Stimulated activated CD4-positive, alpha-beta T cell treated with anti-CD3 and anti-CD28 coated beads, TNF-alpha, amount 100 ng/mL, for 4 hours (primary cell): ENCODE measurements at places on chromosomes 5 and 9.

- no peak for DNase-seq
These were observed 28.4 kb downstream of the TENT2 start for GRCh38 chr5:79640571-79641055.

DNA sequence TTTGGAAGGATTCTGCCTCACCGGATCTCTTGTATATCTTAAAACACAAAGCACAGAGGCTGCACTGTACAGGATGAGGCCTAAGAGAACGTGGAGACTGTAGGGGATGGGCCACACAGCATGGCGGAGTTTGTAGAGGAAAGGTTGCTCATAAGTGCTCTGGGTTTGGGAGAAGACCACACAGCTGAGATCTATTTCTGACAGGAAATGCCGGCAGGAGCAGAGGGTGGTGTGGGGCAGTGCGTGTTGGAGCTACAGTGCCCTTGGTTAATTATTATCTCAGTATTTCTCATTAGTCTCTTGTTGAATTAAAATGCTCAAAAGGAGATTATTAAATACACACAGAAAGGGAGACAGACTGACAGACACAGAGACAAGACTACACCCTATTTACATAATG, 9.6 kb downstream of the PALM2AKAP2 start:
- no peak for DNase-seq

GRCh38 chr9:26244661-26245451, 566.6 kb upstream of the TUSC1 start:
- DNase-seq = no peak

DNA sequence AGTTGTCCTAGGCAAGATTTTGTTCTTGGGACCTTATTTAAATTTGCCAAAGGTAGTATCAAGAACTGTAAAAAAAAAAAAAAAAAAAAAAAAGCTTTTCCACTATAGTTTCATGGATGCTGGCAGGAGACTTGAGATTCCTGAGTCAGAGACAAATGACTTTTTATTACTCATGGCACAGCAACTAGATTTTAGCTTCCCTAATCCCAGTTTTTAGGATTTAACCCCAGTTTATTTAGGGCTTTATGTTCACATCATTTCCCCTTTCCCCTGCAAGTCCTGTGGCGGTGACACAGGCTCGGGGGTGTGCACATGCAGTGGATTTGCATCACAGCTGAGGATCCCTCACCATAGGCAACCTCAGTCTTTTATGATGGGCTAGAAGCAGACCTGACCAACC, 144.9 kb downstream of the GOLPH3 start:
- DNase-seq = no peak

GRCh38 chr5:114319821-114320220, 42.0 kb upstream of the KCNN2 start:
- DNase-seq = no peak

GRCh38 chr9:30039712-30040111, 2344.7 kb upstream of the ACO1 start:
- DNase-seq = no peak

DNA sequence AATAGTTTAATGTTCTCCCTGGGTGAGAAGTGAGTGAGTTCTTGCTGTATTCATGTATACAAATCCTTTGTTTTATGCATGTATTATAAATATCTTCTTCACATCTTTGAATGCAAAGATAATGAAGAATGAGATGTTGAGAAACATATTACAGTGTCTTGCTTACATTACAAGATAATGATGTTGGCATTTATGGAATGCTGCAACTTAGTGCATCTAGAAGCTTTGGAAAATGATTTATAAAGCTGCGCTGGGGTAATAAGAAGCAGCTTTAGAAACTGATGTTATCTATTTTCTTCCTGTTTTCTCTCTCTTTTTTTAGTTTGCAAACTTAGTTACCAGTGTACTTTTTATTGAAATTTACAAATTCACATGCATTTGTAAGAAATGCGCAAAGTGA, 673.4 kb downstream of the KCTD16 start:
- DNase-seq = no peak

- DNase-seq = no peak
These were observed 49.8 kb downstream of the PIK3R1 start for GRCh38 chr5:68265347-68265746.

DNA sequence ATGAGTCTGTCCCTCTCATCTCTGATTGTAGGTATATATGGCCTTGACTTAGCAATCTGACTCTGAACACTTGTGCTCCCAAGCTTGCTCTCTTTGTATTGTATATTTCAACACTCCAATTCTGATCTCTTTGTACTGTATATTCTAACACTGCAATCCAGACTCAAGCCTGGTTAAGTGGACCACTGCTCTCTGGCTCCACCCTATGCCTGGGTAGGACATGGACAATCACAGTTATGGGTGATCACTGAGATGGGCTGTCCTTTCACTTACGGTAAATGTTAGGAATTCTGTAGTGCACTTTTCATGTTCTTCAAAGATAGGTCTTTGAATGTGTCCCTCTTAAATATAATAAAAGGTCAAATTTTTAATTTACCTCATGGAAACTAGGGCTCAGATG, 165.1 kb downstream of the TLR4 start:
- DNase-seq = no peak

DNA sequence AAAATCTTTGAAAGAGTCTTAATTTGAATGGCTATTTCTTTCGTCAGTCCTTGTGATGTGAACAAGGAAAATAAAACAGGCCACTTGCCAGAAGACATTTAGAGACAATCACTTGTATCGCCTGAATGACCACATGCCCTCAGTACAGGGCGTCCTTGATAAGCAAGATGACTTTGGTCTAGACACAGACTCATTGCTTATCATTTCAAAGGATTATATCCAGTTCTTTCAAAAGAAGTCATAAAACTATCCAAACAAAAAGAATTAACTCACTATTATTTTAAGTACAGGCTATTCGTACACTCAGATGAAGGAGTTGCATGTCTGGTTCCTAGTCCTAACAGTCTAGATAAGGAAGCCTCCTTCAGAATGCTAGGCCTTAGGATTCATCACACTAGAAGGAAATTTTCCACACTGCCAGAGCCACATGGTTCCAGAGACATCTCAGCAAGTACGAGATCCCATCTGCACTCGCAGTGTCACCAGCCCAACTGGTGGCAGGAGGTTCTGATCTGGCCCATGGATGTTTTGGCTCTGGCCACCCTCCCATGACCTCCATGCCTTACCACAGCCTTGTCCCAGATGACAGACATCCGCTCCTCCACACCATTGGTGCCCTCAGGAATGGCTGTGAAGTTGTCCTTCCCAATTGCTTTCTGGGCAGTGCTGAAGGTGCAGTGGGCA, 109.6 kb downstream of the DPYSL3 start:
- DNase-seq = no peak

DNA sequence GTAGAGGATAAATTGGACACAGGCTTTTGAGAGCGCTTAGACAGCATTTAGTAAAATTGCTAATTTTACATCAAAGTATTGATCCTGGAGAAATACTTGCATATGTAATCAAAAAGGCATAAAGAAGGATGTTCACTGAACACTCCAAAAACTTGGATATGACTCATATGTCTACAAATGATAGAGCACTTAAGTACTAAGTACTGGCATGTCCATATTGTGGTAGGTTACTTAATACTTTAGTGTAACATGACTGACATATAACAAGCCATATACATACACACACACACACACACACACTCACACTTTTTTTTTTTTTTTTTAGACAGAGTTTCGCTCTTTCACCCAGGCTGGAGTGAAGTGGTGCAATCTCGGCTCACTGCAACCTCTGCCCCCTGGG, 361.9 kb downstream of the ARHGEF28 start:
- DNase-seq = no peak

DNA sequence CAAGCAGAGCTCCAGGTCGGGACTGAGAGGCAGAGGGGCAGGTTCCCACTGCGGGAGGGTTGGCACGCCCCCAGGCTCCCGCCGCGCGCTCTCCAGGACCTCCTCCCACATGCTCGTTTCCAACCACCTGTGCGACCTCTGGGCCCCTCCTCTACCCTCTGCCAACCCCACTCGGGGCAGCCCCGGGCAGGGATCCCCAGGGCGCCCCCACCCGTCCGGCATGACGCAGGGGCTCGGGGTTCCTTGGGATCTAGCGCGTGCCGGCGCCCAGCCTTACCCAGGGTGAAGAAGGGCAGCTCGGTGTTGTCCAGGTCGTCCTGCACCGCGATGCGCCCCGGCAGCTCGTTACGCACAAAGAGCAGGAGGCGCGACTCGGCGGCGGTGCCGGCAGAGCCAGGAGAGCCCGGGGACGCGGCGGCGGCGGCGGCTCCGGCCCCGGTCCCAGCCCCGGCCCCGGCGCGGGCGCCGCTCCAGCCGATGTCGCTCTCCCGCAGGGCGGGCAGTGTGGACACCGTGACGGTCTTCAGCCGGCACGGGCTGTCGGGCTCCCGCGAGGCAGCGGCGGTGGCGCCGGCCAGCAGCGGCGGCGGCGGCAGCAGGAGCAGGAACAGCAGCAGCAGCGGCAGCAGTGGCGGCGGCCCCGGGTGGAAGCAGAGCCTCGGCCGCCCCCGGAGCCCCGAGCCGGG, 494 bp downstream of the ASTN2 start:
- no peak for DNase-seq

DNA sequence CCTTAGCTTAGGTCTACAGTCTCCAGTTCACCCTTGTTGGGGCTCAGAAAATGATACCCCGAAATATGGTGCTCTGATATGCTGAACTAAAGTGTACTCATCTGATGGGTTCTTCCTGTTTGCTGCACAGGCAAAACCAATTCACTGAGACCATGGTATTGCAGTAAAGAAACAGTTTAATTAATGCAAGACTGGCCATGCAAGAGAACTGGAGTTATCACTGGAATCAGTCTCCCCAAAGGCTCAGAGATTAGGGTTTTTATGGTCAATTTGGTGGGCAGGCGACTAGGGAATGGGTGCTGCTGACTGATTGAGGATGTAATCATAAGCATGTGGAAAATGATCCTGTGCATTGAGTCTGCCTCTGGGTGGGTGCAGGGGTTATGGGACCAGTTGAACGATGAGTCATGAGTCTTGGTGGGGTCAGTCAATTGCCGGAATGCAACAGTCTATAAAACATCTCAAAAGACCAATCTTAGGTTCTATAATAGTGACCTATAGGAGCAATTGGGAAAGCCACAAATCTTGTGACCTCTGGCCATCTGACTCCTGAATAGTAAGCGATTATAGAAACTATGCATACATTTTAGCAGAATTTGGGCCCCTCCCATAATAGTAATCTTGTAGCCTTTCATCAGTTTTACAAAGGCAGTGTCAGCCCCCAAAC, 113.0 kb upstream of the ANKRD55 start:
- no peak for DNase-seq

- no peak for DNase-seq
These were observed 21.8 kb downstream of the CDH6 start for GRCh38 chr5:31215236-31215635.

DNA sequence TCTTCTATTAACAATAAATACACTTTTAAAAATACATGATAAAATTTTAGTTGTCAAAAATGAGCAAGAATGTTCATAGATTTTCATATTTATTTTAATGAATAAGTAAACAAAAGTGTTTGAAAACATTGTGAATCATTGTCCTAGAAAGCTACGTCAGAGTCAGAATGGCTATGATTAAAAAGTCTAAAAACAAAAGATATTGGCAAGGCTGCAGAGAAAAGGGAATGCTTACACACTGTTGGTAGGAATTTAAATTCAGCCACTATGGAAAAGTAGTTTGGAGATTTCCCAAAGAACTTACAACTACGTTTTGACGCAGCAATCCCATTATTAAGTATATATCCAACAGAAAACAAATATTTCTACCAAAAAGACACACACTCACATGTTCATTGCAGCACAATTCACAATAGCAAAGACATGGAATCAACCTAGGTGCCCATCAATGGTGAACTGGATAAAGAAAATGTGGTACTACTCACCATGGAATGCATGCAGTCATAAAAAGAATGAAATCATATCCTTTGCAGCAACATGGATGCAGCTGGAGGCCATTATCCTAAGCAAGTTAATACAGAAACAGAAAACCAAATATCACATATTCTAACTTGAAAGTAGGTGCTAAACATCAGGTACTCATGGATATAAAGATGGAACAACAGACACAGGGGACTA, 49.2 kb upstream of the FBXL17 start:
- no peak for DNase-seq

DNA sequence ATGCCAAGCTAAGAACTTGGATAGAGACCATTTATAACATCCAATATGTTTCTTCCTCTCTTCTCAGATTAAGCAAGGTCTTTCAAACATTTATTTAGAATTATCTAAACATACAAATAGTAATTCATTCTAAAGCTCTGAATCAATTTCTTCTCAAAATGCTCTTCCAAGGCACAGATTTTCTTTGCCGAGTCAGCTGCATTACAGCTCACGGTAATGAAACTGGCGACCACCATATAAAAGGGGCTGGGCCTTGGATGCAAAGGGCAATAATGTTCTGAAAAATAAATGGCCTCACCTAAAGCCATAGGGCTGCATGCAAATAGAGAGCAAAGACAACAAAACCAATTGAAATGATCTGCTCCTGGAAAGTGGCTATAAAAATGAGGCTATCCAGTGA, 63.8 kb downstream of the MED27 start:
- DNase-seq = no peak

DNA sequence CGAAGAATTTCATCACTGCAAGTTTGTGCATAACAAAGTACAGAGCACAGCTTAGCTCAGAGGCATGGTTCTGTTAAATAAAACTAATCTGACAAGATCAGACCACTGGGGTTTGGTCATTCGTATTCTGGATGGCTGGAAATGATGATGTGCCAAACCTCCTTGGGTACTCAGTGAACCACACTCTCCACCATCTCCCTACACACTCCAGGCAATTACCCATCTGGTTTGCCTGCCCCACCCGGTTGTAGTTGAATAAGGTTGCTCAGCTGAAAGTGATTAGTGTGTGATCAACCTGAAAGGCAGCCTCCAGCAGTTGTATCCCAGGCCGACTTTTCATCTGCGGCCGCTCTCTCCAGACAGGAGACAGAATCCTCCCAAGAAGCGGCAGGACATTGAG, 371.4 kb downstream of the TLE1 start:
- DNase-seq = no peak

DNA sequence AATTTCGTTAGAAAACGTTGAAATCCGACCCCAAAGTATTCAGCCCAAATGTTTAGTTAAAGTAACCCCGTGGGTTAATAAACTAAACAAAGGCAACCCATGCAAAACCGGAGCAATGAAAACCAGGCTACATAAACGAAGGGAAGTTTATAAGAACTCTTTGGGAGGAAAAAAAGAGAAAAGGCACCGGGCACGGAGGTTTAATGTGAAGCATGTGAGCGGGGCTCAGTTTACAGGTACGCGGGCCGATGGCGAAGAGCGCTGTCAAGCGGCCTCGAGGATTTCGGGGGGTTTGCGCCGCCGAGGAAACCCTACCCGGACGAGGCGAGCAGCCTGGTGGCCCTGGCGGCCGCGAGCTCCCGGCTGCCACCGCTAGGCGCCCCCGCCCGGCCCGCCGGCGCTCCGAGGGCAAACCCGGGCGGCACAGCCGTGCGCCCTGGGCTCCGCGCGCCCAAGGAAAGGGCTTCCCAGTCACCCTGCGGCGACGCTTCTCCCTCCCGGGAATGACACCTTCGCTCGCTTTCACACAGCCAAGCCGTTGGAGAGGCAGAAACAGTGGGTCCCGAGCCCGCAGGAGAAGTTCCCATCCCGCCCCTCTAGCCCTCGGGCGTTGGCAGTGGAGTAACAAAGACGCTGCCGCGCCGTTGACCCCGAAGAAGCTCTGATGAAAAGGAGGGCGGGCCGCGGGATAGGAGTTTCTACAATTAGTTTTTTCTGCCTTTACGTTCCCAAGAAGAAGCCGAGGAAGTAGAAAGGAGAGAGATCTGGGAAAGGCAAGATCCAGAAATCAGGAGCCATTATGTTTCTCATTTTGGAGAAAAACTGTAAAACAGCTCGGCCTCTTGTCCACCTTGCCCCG, 126.0 kb downstream of the TMEM174 start:
- DNase-seq = no peak
